Coronary artery (tissue), 2 donors: ENCODE measurements at places on chromosomes 13 and 19.
A peak's percentile ranks its signal among the peaks of the same experiment; 100 is the strongest.

GRCh38 chr19:43798546-43799409 lies 3.5 kb downstream of the LYPD5 start:
- DNase-seq: peak; percentile 62

DNA sequence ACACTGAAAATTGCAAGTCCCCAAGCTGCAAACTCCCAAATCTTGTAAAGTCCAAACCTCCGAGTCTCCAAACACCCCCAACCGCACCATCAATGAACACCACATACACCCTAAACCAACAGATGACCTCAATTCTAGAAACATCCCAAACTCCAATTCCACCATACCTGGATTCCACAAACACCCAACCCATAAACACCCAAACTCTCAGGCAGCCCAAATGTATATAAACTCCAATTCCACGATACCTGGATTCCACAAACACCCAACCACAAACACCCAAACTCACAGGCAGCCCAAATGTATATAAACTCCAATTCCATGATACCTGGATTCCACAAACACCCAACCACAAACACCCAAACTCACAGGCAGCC lies 470 bp downstream of the C3 start:
- no peak for DNase-seq

DNA sequence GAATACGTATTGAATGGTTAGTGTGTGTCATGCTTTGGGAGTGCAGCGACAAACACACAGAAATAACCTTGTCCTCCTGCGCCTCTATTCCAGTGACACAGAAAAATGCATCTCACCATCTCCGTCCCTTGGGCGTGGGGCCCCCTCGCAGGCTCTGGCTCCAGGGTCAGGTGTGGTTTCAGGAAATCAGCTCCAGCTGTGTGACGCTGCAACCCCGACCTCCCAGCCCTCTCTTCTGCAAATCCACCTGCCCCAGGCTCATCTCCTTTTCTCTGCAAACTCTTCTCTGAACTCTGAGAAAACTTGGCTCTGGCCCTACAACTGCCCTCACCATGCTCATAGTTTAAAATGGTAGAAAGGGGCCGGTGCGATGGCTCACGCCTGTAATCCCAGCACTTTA lies 51.3 kb upstream of the ZNF536 start:
- DNase-seq: peak; percentile 33

DNA sequence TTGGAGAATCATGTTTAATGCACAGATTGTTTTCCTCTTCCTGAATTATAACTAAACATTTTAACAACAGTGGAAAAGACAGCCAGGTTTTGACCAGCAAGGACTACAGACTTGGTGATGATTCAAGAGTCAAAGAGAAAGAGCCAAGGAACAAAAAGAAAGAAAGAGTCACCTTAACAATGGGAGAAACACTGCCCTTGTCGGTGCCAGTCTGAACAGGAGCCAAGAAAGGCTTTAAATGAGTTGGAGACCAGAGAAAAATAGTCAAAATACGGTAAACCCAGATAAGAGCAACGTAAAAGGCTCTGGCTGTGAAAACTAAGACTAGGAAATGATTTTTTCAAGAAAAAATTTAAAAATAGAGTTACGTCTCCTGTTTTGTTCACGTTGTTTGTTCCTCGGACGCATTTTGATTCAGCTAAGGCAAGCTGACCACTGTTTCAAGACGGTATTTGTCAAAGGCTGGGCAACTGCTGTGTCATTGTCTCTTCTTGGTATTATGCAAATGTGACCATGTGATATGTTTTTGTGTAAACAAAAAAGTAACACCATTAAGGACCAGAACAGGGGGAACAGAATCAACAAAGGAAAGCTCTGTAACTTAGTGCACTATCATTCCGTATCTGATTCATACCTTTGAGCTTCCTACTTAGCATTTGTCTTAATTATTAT lies 634.5 kb downstream of the LIG4 start:
- DNase-seq: no peak

- DNase-seq: no peak
Measured at GRCh38 chr19:55441319-55441691, 1.8 kb downstream of the SHISA7 start.

DNA sequence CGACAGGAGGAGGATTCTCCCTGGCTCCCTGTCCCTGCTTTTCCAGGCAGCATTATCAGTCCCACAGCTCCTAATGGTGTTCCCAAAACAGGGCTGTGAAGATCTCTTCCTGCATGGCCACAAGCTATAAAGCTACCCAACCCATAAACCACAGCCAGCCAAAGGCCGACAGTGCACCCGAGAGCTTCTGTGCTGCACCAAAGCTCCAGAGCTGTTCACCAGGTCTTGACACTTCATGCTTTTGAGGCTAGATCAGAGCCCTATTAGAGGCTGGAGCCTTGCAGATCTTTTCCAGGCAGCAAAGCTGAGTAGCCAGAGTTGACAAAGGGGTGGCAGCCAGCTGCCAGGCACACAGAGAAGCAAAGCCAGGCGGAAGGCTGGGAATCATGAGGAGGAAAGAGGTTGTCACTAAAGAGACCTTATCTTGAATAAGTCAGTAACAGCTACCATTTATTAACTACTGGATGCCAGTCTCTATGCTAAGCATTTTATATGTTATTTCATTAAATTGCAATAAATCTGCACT lies 180.4 kb downstream of the KATNAL1 start:
- DNase-seq: no peak

DNA sequence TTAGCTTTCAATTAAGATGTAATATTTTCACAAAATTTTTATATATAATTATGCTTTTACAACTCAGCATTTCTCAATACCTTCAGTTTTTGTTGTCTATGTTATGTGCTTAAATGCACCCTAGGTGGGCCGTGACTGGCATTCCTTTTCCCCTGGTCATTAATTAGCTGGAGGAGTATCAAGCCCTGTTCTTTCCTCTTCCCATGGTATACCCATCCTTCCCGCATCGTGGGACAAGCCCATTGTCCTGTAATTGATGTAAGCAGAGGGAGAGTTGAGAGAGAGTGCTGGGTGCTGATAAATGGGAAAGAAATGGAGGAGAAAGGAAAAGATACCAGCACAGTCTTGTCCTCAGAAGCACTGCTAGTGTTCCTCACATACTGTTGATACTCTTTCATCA lies 591.7 kb downstream of the GPC6 start:
- no peak for DNase-seq

GRCh38 chr13:37954191-37954590 lies 84.6 kb upstream of the TRPC4 start:
- no peak for DNase-seq

GRCh38 chr19:41000310-41000737 lies 9.2 kb downstream of the CYP2B6 start:
- DNase-seq: no peak

DNA sequence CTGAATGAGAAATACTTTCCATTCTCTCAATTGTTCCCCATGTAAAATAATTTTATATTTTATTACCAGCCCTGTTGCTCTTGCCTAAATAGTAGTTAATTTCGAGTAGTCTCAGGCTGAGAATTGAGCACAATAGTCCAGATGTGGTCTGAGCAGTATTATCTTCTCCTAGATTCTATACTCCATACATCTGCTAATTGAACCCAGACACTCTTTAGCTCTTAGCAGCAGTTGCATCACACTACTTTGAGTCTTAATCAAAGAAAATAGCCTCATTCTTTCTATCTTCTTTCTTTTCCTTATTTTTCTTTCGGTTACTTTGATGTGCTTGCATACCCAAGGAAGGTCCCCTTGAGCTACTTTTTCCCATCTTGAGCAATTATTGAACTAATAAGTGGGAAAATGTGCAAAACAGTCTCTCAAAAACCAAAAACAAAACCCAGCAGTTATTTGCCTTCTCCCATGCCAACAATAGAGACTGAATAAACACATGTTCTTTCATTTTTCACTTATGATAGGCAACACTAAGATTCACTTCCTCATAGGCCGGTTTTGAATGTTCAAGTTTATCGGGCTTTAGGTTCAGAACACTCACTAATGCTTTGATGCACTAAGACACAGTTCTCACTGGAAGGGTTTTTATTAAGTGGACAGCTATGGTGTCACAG lies 204.5 kb downstream of the POU4F1 start:
- DNase-seq: no peak

DNA sequence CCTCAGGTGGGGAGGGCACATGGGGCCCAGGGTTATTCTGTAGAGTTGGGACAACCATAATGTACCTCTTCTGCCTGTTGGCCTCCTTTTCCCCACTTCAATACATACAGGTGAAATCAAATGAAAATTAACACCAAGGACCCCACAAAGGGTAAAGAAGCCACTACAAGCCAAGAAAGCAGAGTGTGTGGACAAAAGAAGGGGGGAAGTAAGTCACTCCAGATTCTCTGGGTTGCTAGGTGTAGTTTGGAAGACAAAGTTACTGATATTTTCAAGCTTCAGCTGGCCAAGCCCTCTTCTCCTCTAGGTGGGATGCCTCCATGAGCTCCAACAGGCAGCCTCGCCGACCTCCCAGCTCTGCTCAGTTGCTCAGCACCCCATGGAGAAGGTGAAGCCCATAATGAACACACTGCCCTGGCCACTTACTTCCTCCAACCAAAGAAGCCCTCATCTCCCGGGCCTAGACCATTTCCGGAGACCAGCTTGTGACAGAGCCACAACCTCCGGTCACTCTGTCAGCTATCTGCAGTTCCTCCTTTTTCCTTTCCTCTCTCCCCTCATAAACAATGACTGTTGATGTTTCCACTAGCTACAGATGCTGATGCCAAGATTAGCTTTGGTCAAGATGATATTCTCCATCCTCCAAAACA lies 66.8 kb upstream of the MED4 start:
- DNase-seq: no peak

DNA sequence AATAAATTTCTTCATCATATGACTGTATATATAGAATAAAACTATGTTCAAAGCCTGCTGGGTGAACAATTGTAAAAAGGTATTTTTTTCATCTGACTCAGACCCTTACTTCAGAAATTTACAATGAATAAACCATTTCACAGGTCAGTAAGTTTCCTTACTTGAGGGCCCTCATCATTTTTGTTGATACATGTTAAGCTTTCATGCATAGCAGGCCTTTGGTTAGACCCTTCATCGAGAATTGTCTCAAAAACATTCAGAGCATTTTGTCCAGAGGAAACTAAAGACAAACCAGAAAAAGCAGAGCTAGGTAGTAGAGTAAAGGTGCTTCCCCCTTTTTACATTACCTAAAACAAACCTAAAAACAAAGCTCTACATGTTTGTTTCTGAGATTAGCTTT lies 46.2 kb downstream of the FNDC3A start:
- no peak for DNase-seq

DNA sequence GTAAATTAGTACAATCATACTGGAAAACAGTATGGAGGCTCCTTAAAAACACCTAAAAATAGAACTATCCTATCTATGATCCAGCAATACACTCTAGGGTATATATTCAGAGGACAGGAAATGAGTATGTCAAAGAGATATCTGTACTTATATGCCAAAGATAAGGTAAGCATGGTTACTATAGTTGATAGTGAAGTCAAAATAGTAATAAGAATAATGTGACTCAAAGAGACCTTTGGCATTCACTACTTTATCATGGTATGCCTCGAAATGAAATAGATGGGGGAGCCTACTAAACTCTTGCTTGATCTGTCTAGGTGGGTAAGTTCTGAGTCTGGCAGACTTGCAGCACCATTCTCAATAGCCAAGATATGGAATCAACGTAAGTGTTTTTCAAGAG lies 30.3 kb downstream of the FXYD5 start:
- DNase-seq: no peak

DNA sequence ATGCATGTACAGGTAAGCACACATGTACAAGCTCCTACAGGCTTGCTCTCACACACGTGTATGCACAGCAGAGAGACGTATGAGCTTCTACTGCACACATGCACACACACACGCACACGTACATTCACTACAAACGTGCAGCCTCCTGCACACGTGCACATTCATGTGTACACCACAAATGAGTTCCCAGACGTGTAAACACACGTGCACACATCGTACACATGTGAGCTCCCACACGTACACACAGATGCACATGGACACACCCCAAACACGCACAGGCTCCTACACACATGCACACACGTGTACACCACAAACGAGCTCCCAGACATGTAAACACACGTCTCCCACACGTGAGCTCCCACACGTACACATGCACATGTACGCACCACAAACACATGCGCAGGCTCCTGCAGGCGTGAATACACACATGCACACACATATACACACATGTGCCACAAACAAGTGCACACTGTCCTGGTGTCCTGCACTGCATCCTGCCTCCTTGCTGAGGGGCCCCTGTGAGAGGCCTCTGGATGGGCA lies 83.7 kb upstream of the MCF2L start:
- no peak for DNase-seq

DNA sequence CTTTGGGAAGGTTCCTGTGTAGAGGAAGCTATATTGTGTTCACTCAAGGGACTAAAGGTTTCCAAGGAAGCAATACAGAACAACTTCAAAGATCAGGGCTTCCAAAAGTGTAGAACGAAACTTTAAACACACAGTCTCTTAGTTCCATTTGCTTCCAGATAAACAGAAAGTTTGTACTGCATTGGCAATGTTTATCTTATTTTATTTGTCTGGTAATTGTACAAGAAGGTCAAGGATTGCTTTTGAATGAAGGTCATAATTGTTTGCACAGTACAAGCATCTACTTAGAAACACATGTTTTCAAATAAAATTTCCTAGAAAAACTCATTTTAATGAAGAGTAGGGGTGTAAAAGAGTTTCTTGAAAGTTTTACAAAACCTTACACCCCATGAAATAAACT lies 712.7 kb upstream of the SGCG start:
- no peak for DNase-seq

GRCh38 chr13:79447741-79448140 lies 33.2 kb upstream of the NDFIP2 start:
- no peak for DNase-seq

DNA sequence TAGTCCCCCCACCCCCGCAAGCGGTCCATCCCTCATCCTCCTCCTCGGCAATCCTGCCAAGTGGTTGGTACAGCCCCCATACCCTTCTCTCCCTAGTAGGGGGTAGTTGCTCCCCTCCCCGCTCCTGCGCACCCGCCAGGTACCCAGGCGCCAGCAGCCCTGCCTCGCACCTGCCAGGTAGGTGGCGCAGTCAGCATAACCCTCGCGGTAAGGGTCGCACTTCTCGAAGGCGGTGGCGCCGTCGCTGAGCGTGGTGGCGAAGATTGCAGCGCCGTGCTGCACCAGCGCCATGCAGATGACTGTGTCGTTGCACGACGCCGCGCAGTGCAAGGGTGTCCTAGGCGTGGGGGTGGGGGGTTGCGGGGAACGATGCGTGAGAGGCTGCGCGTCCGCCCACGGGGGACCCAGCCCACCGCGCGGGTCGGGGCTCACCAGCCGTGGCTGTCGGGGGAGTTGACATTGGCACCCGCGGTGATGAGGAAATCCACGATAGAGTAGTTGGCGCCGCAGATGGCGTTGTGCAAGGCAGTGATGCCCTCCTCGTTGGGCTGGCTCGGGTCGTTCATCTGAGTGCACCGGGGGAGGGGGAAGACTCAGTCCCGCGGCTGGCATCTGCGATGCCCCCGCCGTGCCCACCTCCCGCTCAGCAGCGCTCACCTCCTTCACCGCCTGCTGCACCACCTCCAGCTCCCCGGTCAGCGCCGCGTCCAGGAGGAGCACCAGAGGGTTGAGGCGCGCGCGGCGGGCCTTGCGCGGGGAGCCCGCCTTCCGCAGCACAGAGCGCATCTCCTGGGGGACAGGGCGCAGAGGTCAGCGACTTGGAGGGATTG lies 15.2 kb upstream of the ERCC2 start:
- no peak for DNase-seq

- DNase-seq: no peak
Measured at GRCh38 chr19:49787746-49788145, 20.9 kb downstream of the AP2A1 start.

GRCh38 chr13:50574731-50575130 lies 268.8 kb downstream of the DLEU7 start:
- DNase-seq: no peak

GRCh38 chr19:48627865-48628314 lies 8.6 kb downstream of the SPHK2 start:
- DNase-seq: no peak

- no peak for DNase-seq
Measured at GRCh38 chr19:47032171-47032811, 12.7 kb downstream of the NPAS1 start.
